Activated naive CD8-positive, alpha-beta T cell treated with anti-CD3 and anti-CD28 coated beads for 36 hours (primary cell): ENCODE measurements at places on chromosomes 5 and 9. TPM values are rescaled to one million over a fixed set of nuclear protein-coding genes. Genes with fewer than 3 reads are reported as not detected.

- peaks cover 31% of the 10 kb centered on the region for H3K4me1 ChIP-seq
- DNase-seq = peak; percentile 36
- peak overlapping the region; percentile 87 for H3K4me3 ChIP-seq
- peaks cover 10% of the 10 kb centered on the region for H3K36me3 ChIP-seq
- peak overlapping the region; percentile 76 for H3K27ac ChIP-seq
Measured at GRCh38 chr9:125747765-125748445, 732 bp downstream of the PBX3 start.

DNA sequence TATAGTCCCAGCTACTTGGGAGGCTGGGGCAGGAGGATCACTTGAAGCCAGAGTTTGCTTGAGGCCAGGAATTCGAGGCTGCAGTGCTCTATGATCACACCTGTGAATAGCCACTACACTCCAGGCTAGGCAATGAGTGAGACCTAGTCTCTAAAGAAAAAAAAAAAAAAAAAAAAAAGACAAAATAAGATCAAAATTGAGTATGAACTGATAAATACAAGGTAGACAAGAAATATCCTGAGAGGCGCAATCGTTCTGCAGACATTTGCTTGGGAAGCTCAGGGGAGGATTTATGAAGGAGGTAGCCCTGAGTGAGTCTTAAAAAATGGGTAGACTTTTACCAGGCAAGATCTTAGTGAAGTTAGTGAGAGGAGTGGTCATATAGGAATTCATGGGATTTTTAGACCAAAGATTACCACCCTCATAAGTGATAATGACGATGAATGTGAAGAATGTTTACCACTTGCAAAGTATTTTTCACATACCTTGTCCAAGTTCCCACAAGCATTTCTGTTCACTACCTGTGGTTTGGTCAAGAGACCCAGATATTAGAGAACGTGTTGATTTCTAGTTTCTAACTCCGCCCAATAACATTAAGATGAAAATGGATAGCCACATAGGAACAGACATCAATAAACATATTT is 4.4 kb downstream of the PDCD1LG2 start:
- no peaks in the 10 kb centered on the region for H3K36me3 ChIP-seq
- DNase-seq = no peak
- H3K27ac ChIP-seq = no peak overlapping the region

DNA sequence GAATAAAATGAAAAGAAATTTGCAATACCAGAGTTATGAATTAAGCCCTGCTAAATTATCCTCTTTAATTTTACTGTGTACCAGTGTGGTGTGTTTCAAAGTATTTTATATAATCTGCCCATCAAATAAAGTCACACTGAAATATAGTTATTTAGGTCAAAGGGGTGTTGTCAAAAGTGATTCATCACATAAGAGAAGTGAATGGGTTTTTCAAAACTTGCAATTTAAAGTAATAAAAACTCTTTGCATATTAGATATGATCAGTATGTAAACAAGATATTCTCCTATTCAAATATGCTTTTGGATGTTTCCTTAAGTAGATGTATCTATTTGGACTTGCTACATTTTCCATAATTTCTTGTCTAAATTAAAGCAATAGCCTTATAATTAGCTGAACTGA is 1183.0 kb upstream of the CDH18 start:
- H3K27me3 ChIP-seq = no peaks in the 10 kb centered on the region
- H3K27ac ChIP-seq = no peak overlapping the region
- no peaks in the 10 kb centered on the region for H3K36me3 ChIP-seq
- H3K4me3 ChIP-seq = no peak overlapping the region
- H3K4me1 ChIP-seq = no peaks in the 10 kb centered on the region
- DNase-seq = no peak

- no peaks in the 10 kb centered on the region for H3K27me3 ChIP-seq
- peaks cover 10% of the 10 kb centered on the region for H3K4me1 ChIP-seq
- peak overlapping the region; percentile 23 for H3K27ac ChIP-seq
- peak; percentile 29 for DNase-seq
- peak overlapping the region; percentile 82 for H3K4me3 ChIP-seq
Measured at GRCh38 chr9:128702949-128703615, 779 bp downstream of the PKN3 start.

- no peaks in the 10 kb centered on the region for H3K4me1 ChIP-seq
- peaks cover 4% of the 10 kb centered on the region for H3K27me3 ChIP-seq
- DNase-seq = no peak
- H3K36me3 ChIP-seq = peaks cover 8% of the 10 kb centered on the region
- H3K4me3 ChIP-seq = no peak overlapping the region
Measured at GRCh38 chr5:113359419-113359818, 75.4 kb downstream of the TSSK1B start.

DNA sequence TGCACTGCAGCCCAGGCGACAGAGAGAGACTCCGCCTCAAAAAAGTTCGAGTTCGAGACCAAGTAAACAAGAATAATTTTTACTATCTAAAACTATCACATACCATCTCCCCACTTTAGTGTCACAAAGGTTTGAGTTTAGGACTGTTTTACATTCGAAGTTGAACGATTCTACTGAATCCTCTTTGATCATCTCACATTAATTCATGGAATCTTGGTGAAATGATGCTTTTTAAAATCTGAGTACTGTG is 715 bp upstream of the RPS6 start:
- no peak for DNase-seq
- peaks cover 9% of the 10 kb centered on the region for H3K27me3 ChIP-seq
- peaks cover 49% of the 10 kb centered on the region for H3K36me3 ChIP-seq
- peak overlapping the region; percentile 100 for H3K27ac ChIP-seq
- peak overlapping the region; percentile 99 for H3K4me3 ChIP-seq
- peaks cover 34% of the 10 kb centered on the region for H3K4me1 ChIP-seq

NTMT1 gene
- 78.8 TPM for total RNA-seq

GRCh38 chr5:94094793-94095441 is 353.5 kb upstream of the POU5F2 start:
- H3K27ac ChIP-seq = no peak overlapping the region
- peaks cover 27% of the 10 kb centered on the region for H3K4me1 ChIP-seq
- no peak overlapping the region for H3K4me3 ChIP-seq
- peaks cover 59% of the 10 kb centered on the region for H3K36me3 ChIP-seq

- peaks cover 4% of the 10 kb centered on the region for H3K27me3 ChIP-seq
Measured at GRCh38 chr5:168073311-168073710, 218.1 kb upstream of the WWC1 start.

- DNase-seq = no peak
- peaks cover 18% of the 10 kb centered on the region for H3K27me3 ChIP-seq
- H3K36me3 ChIP-seq = no peaks in the 10 kb centered on the region
- no peaks in the 10 kb centered on the region for H3K4me1 ChIP-seq
Measured at GRCh38 chr5:74182603-74183002, 457.9 kb downstream of the ENC1 start.

DNA sequence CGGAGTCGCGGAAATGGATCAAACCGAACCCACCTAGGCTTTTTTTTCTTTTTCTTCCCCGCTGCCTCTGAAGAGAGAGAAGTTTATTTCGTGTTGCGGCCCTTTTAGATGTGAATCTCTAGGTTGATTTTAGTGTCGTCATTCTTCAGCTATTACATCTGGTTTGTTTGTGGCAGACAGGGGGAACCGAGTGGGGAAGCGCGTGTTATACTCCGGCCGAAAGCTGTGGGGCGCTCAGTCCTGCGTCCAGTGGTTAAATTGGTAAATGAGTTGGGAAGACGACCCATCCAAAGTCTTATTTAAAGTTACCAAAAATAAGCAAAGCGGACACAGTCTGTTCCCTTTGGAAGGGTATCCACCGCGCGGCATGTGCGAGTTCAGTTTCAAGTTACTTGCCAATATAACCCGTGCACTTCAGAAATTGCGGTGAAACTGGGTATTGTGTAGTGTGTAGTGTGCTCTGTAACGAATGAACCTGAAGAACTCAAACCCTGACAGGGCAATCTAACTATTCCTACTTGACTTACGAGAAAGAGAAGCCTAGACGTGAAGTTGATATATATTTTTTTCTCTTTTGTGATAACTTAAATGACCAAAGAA is 1.3 kb downstream of the MAN2A1 start:
- no peaks in the 10 kb centered on the region for H3K27me3 ChIP-seq
- peak; percentile 39 for DNase-seq
- peaks cover 25% of the 10 kb centered on the region for H3K36me3 ChIP-seq
- H3K4me1 ChIP-seq = peaks cover 49% of the 10 kb centered on the region

GRCh38 chr9:131012023-131012334 is 3.0 kb downstream of the LAMC3 start:
- no peak for DNase-seq
- H3K27me3 ChIP-seq = peaks cover 44% of the 10 kb centered on the region
- H3K36me3 ChIP-seq = no peaks in the 10 kb centered on the region
- H3K27ac ChIP-seq = no peak overlapping the region

PKN3 gene
- 7.2 TPM for total RNA-seq

SAXO1 gene
- total RNA-seq = not detected
